ENCODE measurements at places on chromosomes 7 and 10. TPM values are rescaled to one million over a fixed set of nuclear protein-coding genes. Genes with fewer than 3 reads are reported as not detected.

TMEM178B gene
- total RNA-seq, result 1.3 TPM

CHRM2 gene
- 0.06 TPM for total RNA-seq

LRRC61 gene
- total RNA-seq, result 9.7 TPM

NODAL gene
- total RNA-seq, result not detected

C10orf67 gene
- not detected for total RNA-seq

AKR1C8 gene
- not detected for total RNA-seq

SLC18A3 gene
- total RNA-seq, result not detected

ARMS2 gene
- total RNA-seq, result not detected

WDR86 gene
- 0.48 TPM for total RNA-seq

CDC14C gene
- not detected for total RNA-seq

FANK1 gene
- 3.1 TPM for total RNA-seq

PVRIG gene
- total RNA-seq, result not detected

UTF1 gene
- not detected for total RNA-seq

COG5 gene
- total RNA-seq, result 72.6 TPM

KIF20B gene
- 38.1 TPM for total RNA-seq

PIK3CG gene
- 1.5 TPM for total RNA-seq

CTAGE6 gene
- total RNA-seq, result not detected

MKLN1 gene
- total RNA-seq, result 51.5 TPM

RPEL1 gene
- total RNA-seq, result 0.06 TPM

IGFBP1 gene
- 2.6 TPM for total RNA-seq

MYPN gene
- total RNA-seq, result 1.8 TPM

SNX10 gene
- total RNA-seq, result 54.2 TPM

NHLRC2 gene
- 7.3 TPM for total RNA-seq

PNLIPRP3 gene
- total RNA-seq, result 0.17 TPM

H2BK1 gene
- not detected for total RNA-seq

SLC4A2 gene
- 195 TPM for total RNA-seq

LMTK2 gene
- 4.4 TPM for total RNA-seq

PPP1R17 gene
- not detected for total RNA-seq

GPR26 gene
- 0.11 TPM for total RNA-seq

TCERG1L gene
- total RNA-seq, result 0.03 TPM

IFIT2 gene
- total RNA-seq, result 8.5 TPM

GALNT17 gene
- not detected for total RNA-seq

NUDT13 gene
- 1.2 TPM for total RNA-seq

NPFFR1 gene
- not detected for total RNA-seq

CHAT gene
- not detected for total RNA-seq

Data from Daoy (cell line).